Stimulated activated CD4-positive, alpha-beta T cell treated with anti-CD3 and anti-CD28 coated beads, Interleukin-15, amount 100 ng/mL, for 48 hours (primary cell): ENCODE measurements at places on chromosomes 12 and 14.

GRCh38 chr14:37512173-37512572, 82.9 kb downstream of the FOXA1 start:
- DNase-seq: no peak

GRCh38 chr12:78088391-78088832, 257.7 kb downstream of the NAV3 start:
- no peak for DNase-seq

DNA sequence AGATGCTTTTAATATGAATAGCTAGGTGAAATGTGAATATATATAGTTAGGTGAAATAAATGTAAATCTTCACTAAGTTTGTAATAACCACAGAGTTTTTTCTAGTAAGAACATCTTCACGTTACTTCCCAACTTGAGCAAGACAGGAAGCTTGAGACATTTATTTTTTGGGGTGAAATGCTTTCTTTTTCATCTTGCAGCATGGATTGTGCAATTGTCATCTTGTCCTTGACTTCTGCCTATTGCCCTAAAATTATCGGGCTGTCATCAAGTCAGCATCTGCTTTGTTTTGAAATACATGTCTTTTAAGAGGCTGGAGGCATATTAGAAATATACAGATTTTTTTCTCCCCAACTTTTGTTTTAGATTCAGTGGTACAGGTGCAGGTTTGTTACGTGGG, 433.9 kb downstream of the PCNX1 start:
- no peak for DNase-seq

DNA sequence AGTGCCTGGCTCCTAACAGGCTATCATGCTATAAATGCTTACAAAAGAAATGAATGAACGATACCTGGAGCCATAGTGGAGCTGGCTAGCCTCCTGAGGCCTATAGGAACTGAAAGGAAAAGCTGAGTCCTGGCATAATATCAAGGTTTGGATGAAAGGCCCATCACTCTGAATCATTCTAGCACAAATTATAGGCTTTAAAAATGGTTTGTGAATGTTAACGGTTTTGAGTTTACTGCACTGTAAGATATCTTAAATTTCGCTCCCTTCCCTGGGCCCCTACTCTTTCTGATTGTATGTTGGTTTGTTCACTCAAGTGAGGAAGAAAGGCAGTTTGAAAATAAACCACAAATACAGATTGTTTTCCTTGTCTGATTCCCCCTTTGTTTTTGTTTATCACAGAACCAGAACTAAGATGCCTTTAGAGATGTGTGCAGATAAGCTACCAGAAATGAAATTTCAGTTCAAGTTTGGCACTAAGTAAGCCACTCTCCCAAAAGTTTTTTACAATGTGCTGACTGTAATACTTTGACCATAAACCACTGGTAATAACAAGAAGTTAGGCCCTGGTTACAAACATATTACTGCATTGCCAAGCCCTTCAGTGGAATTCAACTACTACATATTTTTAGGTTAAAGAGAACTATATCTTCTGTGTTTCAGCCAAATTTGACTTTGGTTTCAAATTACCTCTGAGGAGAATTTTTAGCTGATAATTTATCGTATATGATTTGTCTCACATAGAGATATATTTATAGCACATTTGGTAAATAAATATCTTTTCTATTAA, 89.5 kb downstream of the ALX1 start:
- no peak for DNase-seq

DNA sequence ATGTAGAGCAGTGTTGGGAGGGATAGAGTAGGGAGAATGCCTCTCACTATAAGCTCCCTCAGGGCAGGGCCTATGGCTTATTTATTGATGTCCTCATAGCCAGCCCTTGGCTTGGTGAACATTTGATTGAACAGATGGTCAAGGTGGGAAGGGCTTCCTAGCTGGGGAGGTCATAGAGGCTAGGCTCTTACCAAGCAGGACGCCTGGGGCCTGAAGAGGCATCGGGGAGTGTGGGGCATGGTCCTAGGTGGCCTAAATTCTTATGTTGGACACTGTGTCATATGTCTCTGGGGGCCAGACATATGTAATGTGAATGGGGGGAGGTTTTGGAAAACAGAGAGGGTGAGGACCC, 17.9 kb upstream of the KRT86 start:
- no peak for DNase-seq

DNA sequence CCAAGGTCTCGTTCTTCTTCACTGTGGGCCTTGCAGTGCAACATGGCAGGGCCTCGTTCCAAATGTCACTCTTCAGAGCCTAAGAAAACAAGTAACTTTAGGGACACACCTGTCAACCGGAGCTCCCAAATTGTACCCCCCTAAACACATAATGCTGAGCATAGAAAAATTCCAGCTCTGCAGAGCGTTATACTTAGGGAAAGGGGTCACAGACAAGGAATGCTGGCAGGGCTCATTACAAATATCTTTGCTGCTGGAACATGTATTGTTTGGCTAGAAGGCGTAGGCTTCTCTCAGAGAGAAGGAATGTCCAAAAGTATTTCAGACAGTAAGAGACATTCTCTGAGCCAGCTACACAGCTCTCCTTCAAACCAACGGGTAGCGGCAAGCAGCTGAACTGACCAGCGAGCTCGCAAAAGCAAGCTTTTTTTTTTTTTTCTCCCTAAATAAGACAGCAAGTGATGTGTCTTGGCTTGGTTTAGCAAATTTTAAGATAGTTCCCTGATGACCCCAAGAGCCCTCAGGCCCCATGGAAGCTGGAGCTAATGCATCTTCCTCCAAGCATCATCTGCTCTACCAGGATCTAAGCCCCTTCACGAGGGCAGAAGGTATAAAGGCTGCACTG, 24.5 kb downstream of the SSH1 start:
- no peak for DNase-seq

- DNase-seq: no peak
Observed at GRCh38 chr12:92431146-92431545, 271.6 kb upstream of the PLEKHG7 start.

GRCh38 chr14:82134411-82134810, 600.8 kb upstream of the SEL1L start:
- DNase-seq: no peak

- DNase-seq: no peak
Observed at GRCh38 chr12:103806803-103807202, 34.2 kb downstream of the NT5DC3 start.

GRCh38 chr12:53334822-53335221, 1.3 kb downstream of the SP7 start:
- no peak for DNase-seq

DNA sequence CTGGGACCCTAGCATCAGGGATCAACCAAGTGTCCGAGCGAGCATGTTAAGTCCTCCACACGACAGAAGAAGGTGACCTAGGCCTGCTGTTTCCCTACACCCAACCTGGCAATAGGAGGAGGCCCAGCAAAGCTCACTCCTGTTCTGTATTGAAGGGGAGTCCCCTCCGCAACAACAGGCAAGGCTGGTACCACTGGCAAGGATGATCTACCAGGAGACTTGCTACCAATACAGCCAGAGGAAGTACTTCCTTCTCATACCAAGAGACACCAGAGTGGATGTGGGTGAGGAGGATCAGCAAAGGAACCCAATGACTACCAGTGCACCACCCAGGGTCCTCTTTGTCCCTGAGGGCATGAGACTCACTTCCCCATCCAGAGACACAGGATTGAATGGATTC, 4.9 kb downstream of the KLRC1 start:
- no peak for DNase-seq

DNA sequence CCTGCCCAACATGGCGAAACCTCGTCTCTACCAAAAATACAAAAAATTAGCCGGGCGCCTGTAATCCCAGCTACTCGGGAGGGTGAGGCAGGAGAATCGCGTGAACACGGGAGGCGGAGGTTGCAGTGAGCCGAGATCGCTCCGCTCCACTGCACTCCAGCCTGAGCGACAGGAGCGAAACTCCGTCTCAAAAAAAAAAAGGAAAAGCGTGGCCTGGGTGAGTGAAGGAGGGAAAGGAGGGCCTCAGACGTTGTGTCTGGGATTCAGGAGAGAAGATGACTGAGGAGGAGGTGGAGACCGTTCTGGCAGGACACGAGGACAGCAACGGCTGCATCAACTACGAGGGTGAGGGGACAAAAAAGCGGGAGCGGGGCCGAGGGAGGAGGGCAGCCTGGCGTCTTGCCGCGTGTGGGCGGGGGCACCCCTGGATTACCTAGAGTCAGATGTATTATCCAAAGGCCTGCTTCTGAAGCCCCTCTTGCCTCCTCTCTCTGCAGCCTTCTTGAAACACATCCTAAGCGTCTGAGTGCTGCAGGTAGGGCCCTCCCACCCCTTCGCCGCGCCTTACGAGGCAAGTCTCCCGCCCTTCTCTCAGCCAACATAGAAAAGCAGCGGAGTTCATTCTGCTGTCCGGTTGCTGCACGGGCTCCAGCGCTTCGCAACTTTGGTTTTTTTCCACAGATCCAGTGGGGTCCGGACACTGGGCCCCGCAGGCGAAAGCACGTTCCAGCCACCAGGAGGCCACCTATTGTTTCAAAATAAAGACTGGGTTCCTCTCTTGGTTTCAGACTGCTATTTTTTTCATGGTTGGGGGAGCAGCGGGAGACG, 744 bp upstream of the MYL6 start:
- DNase-seq: peak; percentile 32

DNA sequence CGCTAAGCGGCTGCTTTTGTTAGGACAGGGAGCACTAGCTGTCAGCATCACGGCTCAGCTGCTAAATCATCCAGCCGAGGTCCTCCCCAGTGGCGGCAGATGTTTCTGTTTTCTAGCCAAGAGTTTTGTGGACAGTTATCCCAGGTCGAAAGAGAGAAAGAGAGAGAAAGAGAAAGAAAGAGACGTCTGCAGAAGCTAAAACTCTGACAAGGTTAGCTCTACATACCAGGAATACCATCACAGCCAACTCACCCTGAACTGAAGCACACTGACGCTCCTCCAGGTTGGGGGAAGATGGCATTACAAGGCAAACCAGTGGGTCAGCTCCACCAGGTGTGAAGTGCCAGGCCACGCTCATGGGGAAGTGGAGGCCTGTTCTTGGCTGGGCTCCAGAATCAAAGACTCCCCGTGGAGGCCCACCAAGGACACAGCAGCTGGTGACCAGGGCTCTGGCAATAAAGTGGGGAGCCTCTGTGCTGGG, 64.9 kb upstream of the DICER1 start:
- DNase-seq: no peak

DNA sequence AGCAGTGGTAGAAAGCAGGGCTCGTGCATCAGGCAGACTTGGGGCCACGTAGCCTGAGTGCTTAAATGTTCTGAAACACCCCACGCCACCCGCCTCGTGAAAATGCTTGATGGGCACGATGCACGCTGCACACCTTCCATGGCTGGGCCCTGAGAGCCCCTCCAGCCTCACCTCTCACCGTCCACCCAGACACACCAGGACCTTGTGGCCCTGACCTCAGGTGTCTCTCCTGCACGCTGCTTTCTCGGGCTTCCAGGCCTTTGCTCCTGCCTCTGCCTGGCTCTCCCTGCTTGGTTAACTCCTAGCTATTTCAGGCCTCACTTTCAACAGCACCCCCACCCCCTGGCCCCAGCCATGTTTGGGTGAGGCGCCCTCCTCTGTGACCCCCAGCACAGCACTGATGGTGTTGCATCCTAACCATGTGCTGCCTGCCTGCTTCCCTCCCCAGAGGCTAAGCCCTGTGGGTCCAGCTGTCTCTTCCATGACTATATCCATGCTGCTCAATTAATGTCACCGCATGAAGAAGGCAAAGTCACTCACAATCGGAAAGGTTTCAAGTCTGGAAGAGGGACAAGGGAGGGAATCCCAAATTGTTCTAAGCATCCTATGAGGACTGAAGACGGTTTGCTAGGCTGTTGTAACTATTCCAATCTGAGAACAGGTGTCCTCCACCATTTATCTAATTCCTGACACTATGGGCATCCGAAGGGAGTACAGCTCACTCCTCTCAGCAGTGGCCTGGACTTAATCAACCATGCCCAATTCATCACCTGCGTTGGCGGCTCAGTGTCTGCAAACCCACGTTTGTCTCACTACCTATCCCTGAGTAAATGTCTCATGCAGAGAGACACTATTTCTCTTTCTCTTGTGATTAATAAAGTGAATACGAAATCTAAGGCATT, 82.2 kb downstream of the CCDC88C start:
- no peak for DNase-seq

DNA sequence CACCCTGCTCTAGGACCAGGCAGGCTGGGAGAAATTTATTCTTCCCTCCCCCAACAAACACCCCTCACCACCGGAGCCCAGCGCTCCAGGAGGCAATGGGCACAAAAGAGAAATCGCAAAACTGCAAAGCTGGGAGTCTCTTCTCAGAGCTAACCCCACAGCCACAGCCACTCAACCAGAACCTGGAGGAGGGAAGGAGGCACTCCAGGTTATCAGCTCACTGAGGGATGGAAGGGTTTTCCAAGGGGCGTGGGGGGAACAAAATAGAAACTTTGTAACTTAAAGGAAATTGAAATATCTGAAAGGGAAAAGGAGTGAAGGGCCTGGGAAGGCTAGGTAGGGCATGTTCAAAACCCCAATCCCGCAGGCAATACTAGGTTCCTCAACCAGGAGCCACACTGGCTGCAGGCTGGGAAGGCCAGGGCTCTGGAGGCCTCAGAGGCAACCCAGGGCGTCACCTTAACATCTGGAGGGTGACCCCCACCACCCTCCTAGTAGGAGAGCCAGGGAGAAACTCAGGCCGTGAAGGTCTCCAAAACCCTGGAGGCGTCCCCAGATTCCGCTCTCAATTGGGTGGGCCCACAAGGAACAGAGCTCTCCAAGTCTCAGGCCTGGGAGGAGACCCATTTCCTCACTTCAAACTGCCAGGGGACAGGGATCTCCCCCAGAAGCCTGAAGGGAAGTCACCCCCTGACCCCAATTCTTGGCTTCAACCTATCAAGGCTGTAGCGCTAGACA, 3.2 kb downstream of the KDM2B start:
- DNase-seq: no peak
